ENCODE measurements at places on chromosomes 3 and 15. TPM values are rescaled to one million over a fixed set of nuclear protein-coding genes. Genes with fewer than 3 reads are reported as not detected.

DNA sequence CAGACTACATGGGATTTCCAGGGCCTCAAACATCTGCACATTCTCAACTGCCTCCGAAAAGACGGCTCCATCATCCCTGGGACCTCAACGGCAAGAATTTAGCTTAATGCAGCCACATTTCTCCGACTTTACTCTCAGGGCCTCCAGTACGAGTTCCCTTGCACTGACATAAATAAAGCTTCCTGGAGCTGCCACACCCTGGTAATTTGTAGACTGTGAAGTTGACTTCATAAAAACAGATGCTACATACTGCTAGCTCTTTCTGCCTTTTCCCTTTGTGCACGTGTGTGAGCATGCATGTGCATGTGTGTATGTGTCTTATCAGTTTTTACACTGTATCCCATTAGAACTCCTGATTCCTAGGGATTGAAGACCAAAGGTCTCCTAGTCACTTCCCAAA, 122.7 kb downstream of the NTRK3 start:
- no peaks in the 10 kb centered on the region for H3K36me3 ChIP-seq
- H3K27ac ChIP-seq = no peak overlapping the region
- no peak for DNase-seq
- no peak overlapping the region for H3K4me3 ChIP-seq

GRCh38 chr15:76140074-76140464, 80.3 kb downstream of the TMEM266 start:
- H3K4me1 ChIP-seq = no peaks in the 10 kb centered on the region
- no peaks in the 10 kb centered on the region for H3K36me3 ChIP-seq
- peak overlapping the region; percentile 40 for H3K27ac ChIP-seq

GRCh38 chr15:69824075-69824876, 273.4 kb downstream of the TLE3 start:
- no peak overlapping the region for H3K27ac ChIP-seq
- no peaks in the 10 kb centered on the region for H3K36me3 ChIP-seq
- no peak overlapping the region for H3K4me3 ChIP-seq
- no peaks in the 10 kb centered on the region for H3K4me1 ChIP-seq
- no peaks in the 10 kb centered on the region for H3K27me3 ChIP-seq
- DNase-seq = no peak

- DNase-seq = no peak
- H3K27me3 ChIP-seq = no peaks in the 10 kb centered on the region
- H3K27ac ChIP-seq = no peak overlapping the region
- H3K4me1 ChIP-seq = no peaks in the 10 kb centered on the region
- no peaks in the 10 kb centered on the region for H3K36me3 ChIP-seq
Observed at GRCh38 chr3:14852058-14852594, 33.4 kb downstream of the FGD5 start.

DNA sequence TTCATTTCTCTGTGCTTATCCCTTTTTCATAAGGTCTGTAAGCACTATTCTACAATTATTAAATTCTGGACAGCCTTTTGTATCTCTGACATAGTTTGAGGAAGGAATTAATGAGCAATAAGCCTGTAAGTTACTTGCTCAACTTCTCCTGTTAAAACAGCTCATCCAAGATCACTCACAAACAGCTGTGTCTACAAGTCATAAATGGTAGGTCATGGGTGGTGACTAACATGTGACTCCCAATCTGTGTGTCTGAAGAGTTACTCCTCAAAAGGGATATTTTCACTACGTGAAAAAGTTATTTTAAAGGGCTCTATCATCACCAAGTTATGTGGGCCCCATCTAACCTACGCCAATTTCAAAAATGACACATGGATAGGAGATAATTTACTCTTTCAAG, 145.2 kb upstream of the CBLB start:
- H3K36me3 ChIP-seq = no peaks in the 10 kb centered on the region
- H3K4me1 ChIP-seq = no peaks in the 10 kb centered on the region
- no peak for DNase-seq
- no peaks in the 10 kb centered on the region for H3K27me3 ChIP-seq

- no peaks in the 10 kb centered on the region for H3K27me3 ChIP-seq
- no peaks in the 10 kb centered on the region for H3K36me3 ChIP-seq
- peak; percentile 61 for DNase-seq
- H3K4me3 ChIP-seq = no peak overlapping the region
Observed at GRCh38 chr3:89474333-89475130, 367.1 kb downstream of the EPHA3 start.

DNA sequence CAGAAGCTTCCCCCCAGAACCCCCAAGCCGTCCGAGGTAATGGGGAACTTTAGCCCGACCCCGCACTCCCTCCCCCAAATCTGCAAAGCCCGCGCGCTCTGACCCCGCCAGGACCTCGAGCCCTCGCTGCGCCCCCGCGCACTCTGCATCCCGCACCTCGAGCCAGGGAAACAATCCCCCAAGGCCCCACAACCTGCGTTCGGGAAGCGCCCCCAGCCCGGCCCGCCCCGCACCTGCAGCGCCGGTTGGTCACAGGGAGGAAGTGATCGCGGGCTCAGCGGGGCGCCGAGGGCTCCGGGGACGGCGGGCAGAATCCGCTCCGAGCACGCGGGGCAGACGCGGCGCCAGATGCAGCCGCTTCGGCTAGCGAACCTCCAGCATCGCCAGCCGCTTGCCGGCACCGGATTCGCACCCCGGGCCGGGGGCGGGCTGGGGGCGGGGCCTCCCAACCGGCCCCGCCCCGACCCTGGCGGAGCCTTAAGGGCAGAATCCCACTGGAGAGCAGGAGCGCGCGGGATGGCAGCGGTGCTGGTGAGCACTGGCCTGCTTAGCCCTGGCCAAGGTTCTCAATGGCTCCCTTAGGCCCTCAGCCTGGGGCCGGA, at the start of gene CAMKV:
Gene CAMKV, minus strand, starts transcription at position 382 of the 602 bp plus-strand sequence. CDS start 7,518 bp downstream, outside the sequence.
- H3K27ac ChIP-seq = no peak within 1 kb of the TSS
- H3K36me3 ChIP-seq = no peaks in the 10 kb centered on the region
- peaks cover 39% of the 10 kb centered on the region for H3K27me3 ChIP-seq

GRCh38 chr15:89140595-89140994, 52.3 kb downstream of the ABHD2 start:
- H3K27ac ChIP-seq = peak overlapping the region; percentile 21
- no peak for DNase-seq
- no peak overlapping the region for H3K4me3 ChIP-seq
- no peaks in the 10 kb centered on the region for H3K27me3 ChIP-seq
- no peaks in the 10 kb centered on the region for H3K36me3 ChIP-seq
- H3K4me1 ChIP-seq = peaks cover 15% of the 10 kb centered on the region

DNA sequence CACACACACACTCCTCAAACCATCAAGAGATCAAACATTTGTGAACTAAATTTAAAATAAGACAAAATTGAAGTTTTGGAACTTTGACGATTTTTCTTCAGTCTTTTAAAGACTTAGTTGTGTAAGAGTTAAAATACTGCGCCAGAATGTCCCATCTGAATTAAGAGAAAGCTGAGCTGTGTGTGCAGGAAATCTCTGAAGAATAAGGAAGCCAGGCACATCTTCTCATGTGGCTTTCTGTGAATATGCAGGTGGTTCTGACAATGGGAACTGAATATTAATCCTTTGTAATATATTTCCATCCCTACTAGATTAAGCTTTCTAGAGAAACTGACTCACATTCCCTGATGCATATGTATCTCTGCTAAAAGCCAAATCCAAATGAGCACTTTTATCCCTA, 60.1 kb upstream of the ICE2 start:
- no peaks in the 10 kb centered on the region for H3K4me1 ChIP-seq
- H3K4me3 ChIP-seq = no peak overlapping the region
- no peaks in the 10 kb centered on the region for H3K36me3 ChIP-seq
- H3K27me3 ChIP-seq = no peaks in the 10 kb centered on the region
- H3K27ac ChIP-seq = no peak overlapping the region

DNA sequence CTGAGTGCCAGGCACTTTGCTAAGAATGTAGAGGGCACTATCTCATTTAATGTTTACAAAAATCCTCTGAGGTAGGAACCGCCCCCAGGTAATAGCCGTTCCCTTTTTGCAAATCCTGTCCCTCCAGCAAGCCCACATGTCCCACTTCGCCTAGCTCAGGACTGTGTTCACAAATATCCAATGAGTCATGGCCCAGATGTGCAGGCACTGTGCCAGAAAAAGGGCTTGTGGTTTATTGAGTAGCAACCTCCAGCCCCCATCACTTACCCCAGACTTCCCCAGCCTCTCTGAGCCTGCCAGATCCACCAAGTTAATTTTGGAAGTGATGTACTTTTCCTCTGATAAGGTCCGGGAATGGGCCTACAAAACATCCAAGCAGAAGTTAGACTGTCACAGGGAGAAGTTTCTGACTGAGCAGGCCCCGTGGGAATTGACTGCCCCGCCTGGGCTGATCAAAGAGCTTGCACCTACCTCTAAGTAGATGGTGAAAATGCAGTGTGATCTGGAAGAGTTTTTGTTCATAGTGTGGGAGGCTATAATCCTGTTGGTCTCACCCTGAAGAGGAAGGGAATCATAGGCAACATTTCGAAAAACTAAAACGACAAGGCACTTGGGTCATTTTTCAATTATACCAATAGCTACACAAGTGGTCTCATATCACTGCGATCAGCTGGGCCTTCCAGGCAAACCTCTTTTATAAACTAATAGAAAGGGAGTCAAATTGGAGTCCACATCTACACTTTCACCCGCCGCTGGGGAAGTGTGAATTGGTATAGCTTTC, 15.7 kb downstream of the KIF9 start:
- DNase-seq = peak; percentile 74
- no peak overlapping the region for H3K27ac ChIP-seq

GRCh38 chr3:60086811-60087210, 1037.0 kb upstream of the CFAP20DC start:
- H3K4me1 ChIP-seq = peaks cover 2% of the 10 kb centered on the region
- no peak overlapping the region for H3K27ac ChIP-seq
- DNase-seq = no peak
- no peaks in the 10 kb centered on the region for H3K36me3 ChIP-seq
- H3K27me3 ChIP-seq = no peaks in the 10 kb centered on the region
- H3K4me3 ChIP-seq = no peak overlapping the region

DNA sequence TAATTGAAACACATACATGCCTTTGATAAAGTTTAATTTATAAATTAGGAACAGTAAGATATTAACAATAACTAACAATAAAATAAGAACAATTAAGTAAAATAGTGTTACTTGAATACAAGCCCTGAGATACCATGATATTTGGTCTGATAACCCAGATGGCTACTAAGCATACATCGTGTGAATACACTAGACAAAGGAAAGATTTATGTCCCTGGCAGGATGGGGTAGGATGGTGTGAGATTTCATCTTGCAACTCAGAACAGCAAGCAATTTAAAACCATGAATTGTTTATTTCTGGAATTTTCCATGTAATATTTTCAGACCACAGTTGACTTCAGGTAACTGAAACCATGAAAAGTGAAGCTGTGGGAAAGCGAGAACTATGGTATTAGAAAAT, 169.5 kb downstream of the DIPK2A start:
- H3K4me3 ChIP-seq = no peak overlapping the region
- no peaks in the 10 kb centered on the region for H3K4me1 ChIP-seq
- H3K27me3 ChIP-seq = no peaks in the 10 kb centered on the region
- DNase-seq = no peak
- no peaks in the 10 kb centered on the region for H3K36me3 ChIP-seq

DNA sequence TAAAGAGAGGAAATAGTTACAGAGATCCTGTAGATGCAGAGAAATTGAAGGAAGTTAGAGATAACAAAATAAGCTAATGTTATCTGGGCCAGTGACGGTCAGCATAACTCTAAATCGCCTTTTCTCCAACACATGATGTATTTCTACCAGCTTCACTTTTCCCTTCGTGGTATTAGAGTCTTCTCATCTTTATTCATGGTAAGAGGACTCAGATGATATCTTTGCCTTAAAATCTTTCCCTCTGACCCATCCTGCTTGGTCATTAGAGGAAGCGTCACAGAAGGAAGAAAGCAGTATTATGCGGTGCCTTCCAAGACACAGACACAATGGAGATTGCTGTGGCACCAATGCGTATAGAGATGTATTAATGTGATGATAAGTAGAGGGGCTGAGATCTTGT, 320.7 kb upstream of the GOLIM4 start:
- no peak for DNase-seq
- no peak overlapping the region for H3K4me3 ChIP-seq
- no peaks in the 10 kb centered on the region for H3K27me3 ChIP-seq
- no peak overlapping the region for H3K27ac ChIP-seq
- H3K4me1 ChIP-seq = no peaks in the 10 kb centered on the region

GRCh38 chr3:120604382-120604781, 8.2 kb downstream of the NDUFB4 start:
- DNase-seq = no peak
- no peaks in the 10 kb centered on the region for H3K27me3 ChIP-seq
- no peak overlapping the region for H3K27ac ChIP-seq
- H3K4me3 ChIP-seq = no peak overlapping the region
- peaks cover 5% of the 10 kb centered on the region for H3K36me3 ChIP-seq
- H3K4me1 ChIP-seq = no peaks in the 10 kb centered on the region

GRCh38 chr15:89442155-89442554, 54.2 kb downstream of the RHCG start:
- no peaks in the 10 kb centered on the region for H3K4me1 ChIP-seq
- no peak for DNase-seq
- H3K4me3 ChIP-seq = no peak overlapping the region
- H3K27ac ChIP-seq = no peak overlapping the region

DNA sequence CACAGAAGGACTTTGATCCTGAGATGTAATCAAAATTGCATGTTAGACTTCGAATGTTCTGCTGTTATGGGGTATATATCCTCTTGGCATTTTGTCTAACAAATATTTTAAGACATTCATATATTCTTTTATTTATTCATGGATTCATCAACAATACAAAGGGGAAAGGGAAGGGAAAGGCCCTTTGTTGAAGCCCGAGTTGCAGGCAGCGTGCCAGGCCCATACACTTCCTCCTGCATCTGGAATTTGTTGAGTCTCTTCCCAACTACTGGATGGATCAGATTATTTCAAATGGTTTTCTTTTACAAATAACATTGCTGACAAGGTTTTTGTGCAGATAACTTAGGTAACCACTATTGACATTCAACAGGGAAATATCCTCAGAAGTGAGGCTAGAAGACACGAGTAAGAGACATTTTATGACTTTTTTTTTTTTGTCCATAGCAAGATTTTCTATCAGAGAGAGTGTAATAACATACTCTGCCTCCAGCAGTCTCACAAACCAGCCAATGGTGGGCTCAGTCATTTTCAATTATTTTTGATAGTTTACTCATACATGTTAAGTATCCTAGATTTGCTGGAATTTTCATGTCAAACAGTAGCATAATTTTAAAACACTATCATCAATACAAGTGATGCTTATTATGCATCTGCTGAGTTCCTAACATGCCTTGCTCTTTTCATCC, 94.3 kb downstream of the RPL39L start:
- peaks cover 5% of the 10 kb centered on the region for H3K4me1 ChIP-seq
- H3K27ac ChIP-seq = no peak overlapping the region
- no peaks in the 10 kb centered on the region for H3K36me3 ChIP-seq
- no peaks in the 10 kb centered on the region for H3K27me3 ChIP-seq
- H3K4me3 ChIP-seq = no peak overlapping the region

DNA sequence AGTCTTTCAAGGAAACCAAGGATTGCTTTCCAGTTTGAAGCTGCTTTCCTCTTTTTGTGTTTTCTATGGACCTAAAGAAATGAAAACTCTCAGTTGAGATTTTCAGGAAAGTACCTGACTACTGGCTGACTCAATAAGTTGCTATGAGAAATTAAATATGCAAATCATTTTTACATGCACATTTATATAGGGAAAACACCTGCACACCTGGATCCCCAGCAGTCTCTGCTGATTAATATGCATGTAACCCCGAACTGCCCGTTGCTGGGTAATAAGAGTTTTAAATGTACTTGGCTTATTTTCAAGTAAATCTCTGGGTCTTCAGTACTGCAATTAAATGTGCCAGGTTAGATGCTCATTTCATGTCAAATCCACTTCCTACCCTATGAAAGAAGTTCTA, 77.2 kb downstream of the KBTBD8 start:
- H3K4me1 ChIP-seq = no peaks in the 10 kb centered on the region
- no peaks in the 10 kb centered on the region for H3K27me3 ChIP-seq
- H3K27ac ChIP-seq = no peak overlapping the region
- H3K4me3 ChIP-seq = no peak overlapping the region
- no peak for DNase-seq

The GABRB3 gene
- total RNA-seq = 4.5 TPM

The GOLGA6L1 gene
- total RNA-seq = not detected

The CPA3 gene
- 2.4 TPM for total RNA-seq

The FHIT gene
- 21.3 TPM for total RNA-seq

All from lung (tissue), 17 donors.